ENCODE measurements at places on chromosomes 11 and 22. TPM values are rescaled to one million over a fixed set of nuclear protein-coding genes. Genes with fewer than 3 reads are reported as not detected.

DNA sequence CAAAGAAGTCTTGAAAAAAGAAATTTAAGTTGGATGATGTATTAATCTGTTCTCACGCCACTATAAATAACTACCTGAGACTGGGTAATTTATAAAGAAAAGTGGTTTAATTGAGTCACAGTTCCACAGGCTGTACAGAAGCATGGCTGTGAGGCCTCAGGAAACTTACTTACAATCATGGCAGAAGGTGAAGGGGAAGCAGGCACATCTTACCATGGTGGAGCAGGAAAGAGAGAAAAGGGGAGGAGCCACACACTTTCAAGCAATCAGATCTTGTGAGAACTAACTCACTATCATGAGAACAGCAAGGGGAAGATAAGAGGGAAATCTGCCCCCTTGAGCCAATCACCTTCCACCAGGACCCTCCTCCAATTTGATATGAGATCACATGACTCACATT is 65.7 kb upstream of the AMOTL1 start:
- no peaks in the 10 kb centered on the region for H3K4me1 ChIP-seq
- no peak overlapping the region for H3K27ac ChIP-seq
- H3K36me3 ChIP-seq = no peaks in the 10 kb centered on the region
- no peak for DNase-seq
- no peaks in the 10 kb centered on the region for H3K27me3 ChIP-seq
- no peak overlapping the region for H3K4me3 ChIP-seq

- no peak for DNase-seq
- H3K4me3 ChIP-seq = no peak overlapping the region
- no peaks in the 10 kb centered on the region for H3K27me3 ChIP-seq
- H3K36me3 ChIP-seq = no peaks in the 10 kb centered on the region
- H3K4me1 ChIP-seq = no peaks in the 10 kb centered on the region
These were observed 138.7 kb downstream of the BBOX1 start for GRCh38 chr11:27179334-27179733.

GRCh38 chr22:31659246-31659645 is 2.8 kb downstream of the PISD start:
- H3K4me3 ChIP-seq = no peak overlapping the region
- H3K36me3 ChIP-seq = no peaks in the 10 kb centered on the region
- no peak for DNase-seq
- peaks cover 10% of the 10 kb centered on the region for H3K4me1 ChIP-seq

- H3K27ac ChIP-seq = no peak overlapping the region
- H3K4me3 ChIP-seq = no peak overlapping the region
- H3K27me3 ChIP-seq = peaks cover 33% of the 10 kb centered on the region
- no peak for DNase-seq
These were observed 753 bp downstream of the PTPN5 start for GRCh38 chr11:18790883-18791206.

DNA sequence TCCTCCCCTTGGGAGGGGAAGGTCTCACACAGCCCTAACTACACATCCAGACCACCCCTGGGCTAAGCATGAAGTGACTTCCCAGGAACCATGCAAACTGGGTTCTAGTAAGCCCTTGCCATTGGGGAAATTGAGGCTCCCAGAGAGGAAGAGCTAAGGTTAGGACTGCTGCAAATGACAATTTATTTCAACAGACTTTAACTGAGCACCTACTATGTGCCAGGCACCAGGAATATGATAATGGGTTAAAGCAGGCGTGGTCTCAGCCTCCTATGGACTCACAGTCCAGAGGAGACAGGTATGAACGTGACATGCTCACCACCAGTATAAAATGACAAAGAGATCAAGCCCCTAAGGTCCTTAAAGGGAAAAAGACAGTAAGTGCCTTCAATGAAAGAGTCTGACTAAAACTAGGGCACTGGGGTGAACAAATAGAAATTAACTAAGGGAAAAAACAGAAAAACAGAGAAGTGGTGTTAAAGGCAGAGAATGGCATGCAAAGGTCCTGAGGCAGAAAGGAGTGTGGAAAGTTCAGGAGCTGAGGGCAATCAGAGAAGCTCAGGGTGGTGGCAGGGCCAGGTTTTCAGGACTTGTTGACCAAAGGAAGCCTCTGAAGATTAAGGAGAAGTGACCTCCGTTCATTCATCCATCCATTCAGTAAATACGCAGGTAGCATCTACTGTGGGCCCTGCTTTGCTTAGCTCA is 14.4 kb upstream of the MN1 start:
- H3K27ac ChIP-seq = no peak overlapping the region
- no peaks in the 10 kb centered on the region for H3K4me1 ChIP-seq
- no peak for DNase-seq
- no peak overlapping the region for H3K4me3 ChIP-seq

- peaks cover 51% of the 10 kb centered on the region for H3K36me3 ChIP-seq
- no peak overlapping the region for H3K4me3 ChIP-seq
- H3K4me1 ChIP-seq = peaks cover 12% of the 10 kb centered on the region
- no peak for DNase-seq
- no peak overlapping the region for H3K27ac ChIP-seq
- no peaks in the 10 kb centered on the region for H3K27me3 ChIP-seq
These were observed 4.3 kb downstream of the SMARCB1 start for GRCh38 chr22:23790819-23791737.

The ROM1 gene
- 2.6 TPM for total RNA-seq

The CASP4 gene
- total RNA-seq = 0.27 TPM

The TMEM126A gene
- total RNA-seq = 37.3 TPM

The CLCF1 gene
- total RNA-seq = 4.3 TPM

Measured in K562 (cell line).